ENCODE measurements at places on chromosomes 6 and 20.

- H3K27me3 ChIP-seq: no peaks in the 10 kb centered on the region
- H3K4me3 ChIP-seq: no peak overlapping the region
- H3K4me1 ChIP-seq: peaks cover 32% of the 10 kb centered on the region
- no peaks in the 10 kb centered on the region for H3K36me3 ChIP-seq
- DNase-seq: no peak
- H3K27ac ChIP-seq: no peak overlapping the region
Measured at GRCh38 chr6:149231778-149232177, 85.7 kb upstream of the TAB2 start.

DNA sequence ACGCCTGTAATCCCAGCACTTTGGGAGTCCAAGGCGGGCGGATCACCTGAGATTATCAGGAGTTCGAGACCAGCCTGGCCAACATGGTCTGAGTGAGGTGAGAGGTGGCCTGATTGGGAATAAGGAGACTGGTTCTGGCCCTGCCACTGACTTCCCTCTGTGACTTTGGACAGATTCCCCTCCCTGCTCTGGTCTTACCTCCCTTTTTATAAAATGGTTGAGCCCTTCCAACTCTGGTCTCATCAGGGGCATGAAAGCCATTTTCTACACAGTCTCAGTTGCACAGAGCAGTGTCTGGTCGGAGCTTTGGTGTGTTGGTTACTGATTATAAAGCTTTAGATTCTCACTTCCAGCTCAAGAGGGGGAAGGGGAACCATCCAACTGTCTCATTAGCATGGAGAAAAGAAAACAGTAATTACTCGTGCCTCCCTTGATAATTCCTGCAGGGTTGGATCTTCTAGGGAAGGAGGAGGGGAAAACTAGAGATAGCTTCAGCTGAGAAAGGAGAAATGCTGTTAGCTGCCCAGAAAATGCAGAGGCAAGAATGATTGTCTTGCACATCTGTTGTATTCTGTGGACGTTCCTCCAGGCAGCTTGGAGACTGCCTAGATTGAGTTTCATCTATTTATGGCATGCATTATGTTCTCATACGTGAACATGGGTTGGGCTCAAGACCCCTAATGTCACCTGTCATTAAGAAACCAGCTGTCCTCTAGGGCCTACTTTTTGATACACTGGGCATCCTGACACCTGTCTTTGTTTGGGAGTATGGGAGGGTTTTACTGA lies 30.4 kb downstream of the RALY start:
- no peaks in the 10 kb centered on the region for H3K27me3 ChIP-seq
- no peak for DNase-seq
- H3K4me1 ChIP-seq: 0 out of 2 replicates have a peak, but pooled peaks cover 9% of the 10 kb centered on the region
- no peak overlapping the region for H3K27ac ChIP-seq

GRCh38 chr6:132300323-132300949 lies 100.8 kb downstream of the MOXD1 start:
- H3K27ac ChIP-seq: no peak overlapping the region
- H3K4me1 ChIP-seq: no peaks in the 10 kb centered on the region
- no peak overlapping the region for H3K4me3 ChIP-seq
- no peaks in the 10 kb centered on the region for H3K27me3 ChIP-seq

DNA sequence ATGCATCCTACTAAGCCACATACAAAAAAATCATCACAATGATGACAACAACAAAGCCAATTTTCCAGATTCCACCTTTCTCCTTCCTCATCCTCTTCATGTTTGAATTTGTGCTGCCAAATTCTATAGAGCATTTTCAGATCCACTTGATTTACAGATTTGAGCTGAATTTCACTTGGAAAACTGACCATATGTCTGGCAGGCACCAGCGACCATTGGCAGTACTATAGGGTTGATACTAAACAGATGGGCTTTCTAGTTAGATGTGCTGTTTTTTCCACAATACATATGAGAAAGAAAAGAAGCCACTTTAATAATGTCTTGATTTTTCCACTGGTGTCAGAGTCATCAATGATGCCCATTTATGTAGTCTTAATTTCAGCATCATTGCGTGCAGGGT lies 127.0 kb downstream of the PHACTR3 start:
- no peak overlapping the region for H3K27ac ChIP-seq
- H3K27me3 ChIP-seq: peaks cover 5% of the 10 kb centered on the region
- H3K4me1 ChIP-seq: no peaks in the 10 kb centered on the region
- no peak overlapping the region for H3K4me3 ChIP-seq
